Liver (tissue), 10 donors: ENCODE measurements at places on chromosomes 4 and X.

DNA sequence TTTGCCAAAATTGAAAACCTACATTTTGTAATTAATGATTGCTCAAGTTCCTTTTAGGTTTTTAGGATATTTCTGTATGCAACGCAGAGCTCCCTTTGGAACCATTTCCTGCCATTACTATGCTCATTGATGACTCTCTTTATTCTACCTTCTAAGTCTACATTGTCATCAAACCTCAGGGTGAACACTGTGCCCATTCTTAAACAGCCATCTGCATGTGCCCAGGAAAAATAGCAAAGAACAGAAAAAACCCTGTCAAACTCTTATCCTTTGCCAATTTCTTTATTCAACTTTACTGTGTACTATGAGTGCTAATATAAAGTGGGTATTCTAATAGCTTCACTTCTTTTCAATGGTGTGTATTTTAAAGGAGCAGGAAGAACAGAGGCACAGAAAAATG lies 1455.9 kb downstream of the ADGRL3 start:
- DNase-seq = no peak

DNA sequence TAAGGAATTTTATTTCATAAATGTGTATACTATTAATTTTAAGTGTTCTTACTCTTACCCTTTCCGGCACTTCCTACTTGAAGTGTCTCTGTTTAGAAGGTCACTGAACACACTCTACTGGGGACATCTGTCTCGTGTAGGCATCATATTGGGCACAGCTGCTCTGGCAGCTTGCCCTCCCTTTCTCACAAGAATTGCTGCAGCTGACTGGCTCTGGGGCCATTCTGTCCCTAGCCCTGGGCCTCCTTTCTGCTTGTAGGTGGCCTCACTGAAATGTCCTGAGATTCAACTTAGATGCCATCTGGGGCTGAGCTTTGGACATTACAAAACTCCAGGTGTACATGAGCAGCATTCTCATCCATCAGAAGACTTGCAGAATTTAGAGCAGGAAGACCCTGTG lies 49.6 kb downstream of the SMAD1 start:
- no peak for DNase-seq

- no peak for DNase-seq
These were observed 252.6 kb upstream of the HAND2 start for GRCh38 chr4:173782660-173783059.

DNA sequence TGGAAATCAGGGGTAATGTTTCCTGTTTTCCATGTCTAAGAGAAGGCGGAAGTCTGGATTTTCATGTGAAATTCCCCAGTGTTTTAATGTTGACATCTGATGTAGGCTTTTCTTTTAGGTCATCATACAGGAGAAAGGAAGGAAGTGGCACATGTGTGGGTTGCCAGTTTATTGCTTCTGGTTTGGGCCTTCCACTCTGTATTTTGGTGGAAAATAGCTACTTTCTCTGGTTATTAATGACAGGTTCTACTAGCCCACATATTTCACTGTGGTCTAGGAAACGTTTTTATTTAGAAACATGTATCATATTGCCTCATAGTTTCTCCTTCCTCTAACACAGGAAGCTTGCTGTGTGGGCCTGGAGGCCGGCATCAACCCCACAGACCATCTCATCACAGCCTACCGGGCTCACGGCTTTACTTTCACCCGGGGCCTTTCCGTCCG lies 7.2 kb downstream of the PDHA1 start:
- no peak for DNase-seq

GRCh38 chr4:122434285-122434684 lies 22.2 kb downstream of the IL2 start:
- DNase-seq = no peak
